ENCODE measurements at places on chromosomes 16 and 17.

- DNase-seq = no peak
Measured at GRCh38 chr16:11121914-11122692, 133.9 kb downstream of the SOCS1 start.

DNA sequence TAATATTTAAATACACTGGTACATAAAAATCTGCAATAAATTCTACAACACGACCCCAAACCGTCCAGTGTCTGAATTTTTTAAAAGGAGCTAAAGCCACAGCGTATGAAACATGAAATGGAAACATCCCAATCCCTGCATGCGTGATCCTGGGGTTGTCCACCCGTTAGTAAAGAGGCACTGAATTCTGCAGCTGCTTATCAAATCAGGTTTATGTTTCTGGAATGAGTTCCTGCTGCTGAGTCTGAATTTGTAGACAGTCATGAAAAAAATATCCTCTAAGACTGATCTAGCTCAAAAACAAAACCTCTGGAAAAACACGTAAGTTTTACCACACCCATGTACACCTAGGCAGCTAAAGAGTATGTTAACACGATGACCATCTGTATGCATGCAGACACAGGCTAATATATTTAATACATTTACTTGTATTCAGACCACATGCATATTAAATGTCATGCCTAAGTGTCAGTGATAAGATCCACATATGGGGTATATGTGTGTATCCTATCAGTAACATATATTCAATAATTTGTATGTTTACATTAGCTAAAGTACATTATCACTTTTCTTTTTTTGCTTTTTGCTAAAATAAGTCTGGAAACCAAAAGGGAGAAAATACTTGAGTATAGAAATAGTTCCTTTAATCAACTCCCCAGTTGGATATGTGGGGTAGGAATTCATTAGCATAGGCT, 420.5 kb upstream of the PSMD7 start:
- no peak for DNase-seq

- DNase-seq = peak; percentile 12
Measured at GRCh38 chr16:14186007-14186794, 115.1 kb downstream of the MRTFB start.

DNA sequence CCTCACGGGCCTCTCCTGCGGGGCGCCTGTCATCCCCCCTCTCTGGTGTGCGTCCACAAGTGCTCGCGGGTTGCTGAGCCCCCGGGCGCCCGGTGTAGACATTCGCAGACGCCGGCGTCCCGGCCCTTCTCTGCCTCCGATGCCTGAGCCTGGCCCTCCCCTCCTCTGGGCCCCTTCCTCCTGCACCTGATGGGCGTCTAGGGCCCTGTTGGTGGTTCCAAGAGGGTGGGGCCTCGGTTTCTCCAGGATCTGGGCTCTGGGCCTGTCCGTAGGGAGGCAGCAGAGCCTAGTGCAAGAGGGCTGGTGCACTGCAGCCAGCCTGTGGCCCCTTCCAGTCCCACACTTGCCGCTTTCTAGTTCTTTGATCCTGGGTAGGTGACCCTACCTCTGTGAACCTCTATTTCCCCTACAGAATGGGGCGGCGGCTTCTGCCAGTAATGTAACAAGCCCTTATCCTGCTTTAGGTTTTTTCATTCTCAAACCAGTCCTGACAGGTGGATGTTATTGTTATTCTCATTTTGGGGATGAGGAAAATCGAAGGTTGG, 623 bp downstream of the E4F1 start:
- DNase-seq = peak; percentile 32

DNA sequence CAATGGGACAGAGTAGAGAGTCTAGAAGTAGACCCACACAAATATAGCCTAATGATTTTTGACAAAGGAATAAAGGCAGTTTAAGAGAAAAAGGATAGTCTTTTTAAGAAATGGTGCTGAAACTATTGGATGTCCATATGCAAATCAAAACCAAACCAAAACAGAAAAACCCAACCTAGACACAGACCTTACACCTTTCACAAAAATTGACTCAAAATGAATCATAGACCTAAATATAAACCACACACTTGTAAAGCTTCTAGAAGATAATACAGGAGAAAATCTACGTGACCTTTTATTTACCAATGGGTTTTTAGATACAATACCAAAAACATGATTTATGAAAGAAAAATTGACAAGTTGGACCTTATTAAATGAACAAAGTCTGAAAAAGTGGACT, 66.4 kb upstream of the MPHOSPH6 start:
- DNase-seq = no peak

DNA sequence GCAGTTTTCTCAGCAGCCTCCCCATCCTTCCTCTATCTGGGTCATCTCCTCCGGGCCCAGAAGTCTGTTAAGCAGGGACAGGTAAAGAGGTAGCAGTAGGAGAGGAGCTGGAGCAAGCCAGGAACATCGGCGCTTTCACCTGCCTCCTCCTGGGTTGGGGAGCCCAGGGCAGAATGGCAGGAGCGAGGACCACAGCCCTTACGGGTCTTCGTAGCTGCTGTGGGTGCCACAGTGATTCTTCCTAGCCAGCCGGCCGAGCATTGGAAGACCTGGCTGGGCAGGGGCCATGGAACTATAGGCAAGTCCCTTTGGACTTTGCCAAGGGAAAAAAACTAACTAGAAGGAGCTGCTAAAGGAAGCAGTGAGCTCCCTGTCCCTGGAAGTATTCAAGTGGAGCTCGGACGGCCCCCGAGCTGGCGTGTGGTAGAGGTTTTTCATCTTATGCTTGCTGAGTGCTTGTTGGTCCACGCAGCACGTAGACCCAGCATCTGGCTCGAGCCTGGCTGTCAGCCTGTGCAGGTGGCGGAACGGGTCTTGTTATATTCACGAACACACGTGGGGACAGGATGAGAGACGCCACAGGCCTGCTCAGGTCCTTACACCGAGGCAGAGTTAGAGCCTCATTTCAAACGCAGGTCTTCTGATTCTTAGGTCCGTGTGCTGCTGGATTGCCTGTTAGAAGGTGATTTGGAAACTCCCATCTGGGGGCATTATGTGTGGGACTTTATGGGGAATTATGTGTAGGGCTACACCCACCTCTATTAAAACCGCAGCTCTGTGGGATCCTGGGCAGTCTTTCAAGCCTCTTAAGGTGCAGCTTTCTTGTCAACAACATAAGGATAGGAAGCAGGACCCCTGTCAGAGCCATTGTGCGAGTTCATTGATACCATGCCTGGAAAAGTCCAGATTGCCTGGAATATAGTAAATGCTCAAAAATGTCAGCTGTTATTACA, 54.8 kb downstream of the OR1D5 start:
- no peak for DNase-seq

GRCh38 chr16:81610144-81610842, 165.7 kb downstream of the CMIP start:
- DNase-seq = no peak

DNA sequence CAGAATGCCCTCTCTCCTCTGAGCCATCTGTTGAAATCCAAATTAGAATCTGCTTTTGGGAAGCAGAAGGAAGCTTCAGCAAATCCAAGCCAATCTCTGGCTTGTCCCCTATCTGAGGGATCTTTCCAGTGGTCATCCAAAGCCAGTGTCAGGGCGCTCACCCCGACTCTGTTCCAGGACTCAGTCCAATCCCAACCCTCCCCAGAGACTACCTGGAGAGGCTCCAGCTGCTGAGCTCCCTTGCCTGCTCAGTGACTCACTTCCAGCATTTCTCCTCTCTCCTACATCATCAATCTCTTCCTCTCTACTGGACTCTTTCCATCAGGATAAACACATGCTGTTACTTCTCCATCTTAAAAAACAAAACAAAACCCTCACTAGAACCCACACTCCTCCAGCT, 2.4 kb downstream of the MATCAP1 start:
- no peak for DNase-seq

DNA sequence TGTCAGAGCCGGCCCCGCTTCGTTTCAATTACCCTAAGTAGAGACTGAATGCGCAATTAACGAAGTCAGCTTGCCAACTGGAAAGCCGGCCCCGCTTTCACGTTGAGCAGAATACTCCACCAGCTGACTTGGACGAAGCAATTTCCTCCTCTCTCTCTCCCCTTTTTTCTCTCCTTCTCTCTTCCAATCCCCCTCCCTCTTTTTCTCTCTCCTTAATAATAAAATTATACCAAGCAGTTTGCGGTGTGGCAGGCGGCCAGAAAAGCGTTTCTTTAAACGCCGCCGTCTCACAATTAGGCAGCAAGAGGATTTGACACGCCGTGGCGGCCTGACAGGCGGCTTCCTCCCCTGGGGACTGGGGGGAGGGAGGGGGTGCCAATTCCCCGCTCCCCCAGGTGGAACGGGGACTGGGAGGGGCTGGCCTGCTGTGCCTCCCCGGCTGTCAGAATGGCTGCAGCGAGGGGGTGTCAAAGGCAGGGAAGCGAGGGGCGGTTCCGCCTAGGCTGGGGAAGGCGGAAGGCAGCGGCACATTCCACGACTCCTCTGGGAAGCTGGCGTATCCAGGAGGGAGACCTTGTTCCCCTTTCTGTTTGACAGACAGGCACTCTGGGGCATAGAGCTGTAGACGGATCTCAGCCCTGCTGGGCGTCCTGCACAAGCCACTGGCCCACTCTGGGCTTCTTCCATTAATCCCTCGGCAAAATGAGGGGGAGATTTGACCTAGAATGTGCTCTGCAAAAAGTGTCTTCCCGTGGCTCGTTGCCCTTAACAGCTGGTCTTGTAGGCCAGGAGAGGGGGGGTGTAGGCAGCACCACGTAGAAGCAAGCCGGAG, 52.7 kb downstream of the SREBF1 start:
- peak; percentile 66 for DNase-seq
